ENCODE measurements at places on chromosomes 12 and 14.

- no peak for DNase-seq
Observed at GRCh38 chr14:22865424-22866405, 5.8 kb upstream of the LRP10 start.

- no peak for DNase-seq
Observed at GRCh38 chr12:40015345-40015744, 90.5 kb downstream of the SLC2A13 start.

DNA sequence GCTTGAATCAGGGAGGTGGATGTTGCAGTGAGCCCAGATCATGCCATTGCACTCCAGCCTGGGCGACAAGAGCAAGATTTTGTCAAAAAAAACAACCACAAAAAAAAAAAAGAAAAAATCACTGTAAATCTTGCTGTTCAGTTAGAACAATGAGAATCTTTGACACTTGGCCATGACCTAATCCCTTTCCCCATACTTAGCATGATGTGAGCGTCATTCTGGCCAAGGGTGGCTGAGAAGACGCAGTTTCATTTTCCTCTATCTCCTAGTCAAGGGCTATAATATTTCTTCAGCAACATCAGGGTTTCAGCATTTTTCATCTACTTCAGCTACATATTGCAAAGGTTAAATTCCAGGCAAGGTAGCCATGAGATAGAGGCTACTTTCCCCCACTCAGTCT is 599.4 kb upstream of the MDGA2 start:
- DNase-seq: no peak

DNA sequence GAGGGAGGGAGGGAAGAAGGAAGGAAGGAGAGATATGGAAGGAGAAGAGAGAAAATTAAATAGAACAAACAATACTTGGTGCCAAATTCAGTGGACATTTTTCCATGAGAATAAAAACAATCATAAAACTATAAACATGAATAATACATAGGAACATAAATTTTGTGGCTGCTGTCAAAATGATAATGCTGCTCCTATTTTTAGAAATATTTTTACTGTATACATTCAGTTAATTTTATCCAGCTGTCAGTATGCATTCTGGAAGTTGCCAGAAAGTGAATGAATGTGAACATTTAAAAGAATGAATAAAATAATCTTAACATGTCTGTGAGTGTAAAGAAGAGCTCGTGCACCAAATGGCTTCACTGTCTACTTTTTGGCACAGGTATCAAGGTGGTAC is 13.9 kb upstream of the PCED1B start:
- no peak for DNase-seq

DNA sequence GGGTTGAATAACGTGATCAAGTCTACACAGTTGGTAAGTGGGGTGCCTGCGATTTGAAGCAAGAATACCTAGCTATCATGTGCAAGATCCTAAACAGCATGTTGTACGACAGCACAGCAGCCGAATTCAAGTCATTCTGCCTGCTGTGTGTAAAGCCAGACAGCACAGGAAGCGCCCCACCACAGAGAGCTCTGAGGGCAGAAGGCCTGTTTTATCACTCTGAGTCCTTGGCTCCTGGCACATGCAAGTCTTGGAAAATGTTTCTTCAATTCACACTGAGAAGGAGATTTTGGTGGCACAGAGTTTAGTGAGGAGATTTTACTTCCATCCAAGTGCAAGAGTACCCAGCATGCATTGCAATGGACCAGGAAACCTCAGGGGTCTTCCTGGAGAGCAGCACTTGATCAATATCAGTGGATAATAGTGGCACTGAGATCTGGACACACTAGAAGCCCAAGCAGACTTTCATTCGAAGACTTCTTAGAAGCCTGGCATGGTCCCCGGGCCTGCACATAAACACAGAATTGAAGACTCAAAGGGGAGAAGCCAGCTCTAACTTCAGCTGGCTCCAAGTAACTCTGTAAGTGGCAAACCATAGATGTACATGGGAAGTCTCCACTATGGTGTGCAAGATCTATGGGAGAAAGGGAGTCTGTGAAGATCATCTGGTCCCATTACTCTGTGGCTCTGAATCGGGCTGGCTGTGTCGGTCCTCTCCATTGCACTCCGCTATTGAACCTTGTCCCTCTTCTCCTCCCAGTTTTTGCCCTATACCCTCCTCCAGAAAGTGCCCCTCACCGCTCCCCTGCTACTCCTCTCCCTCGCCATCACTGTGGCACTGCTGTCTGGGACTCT is 1.5 kb upstream of the KRT1 start:
- no peak for DNase-seq

- DNase-seq: no peak
Observed at GRCh38 chr12:56162468-56163290, 4.5 kb downstream of the MYL6 start.

GRCh38 chr12:124328116-124328515 is 33.2 kb downstream of the RFLNA start:
- no peak for DNase-seq

GRCh38 chr14:105503935-105504692 is 13.1 kb downstream of the TEDC1 start:
- no peak for DNase-seq

GRCh38 chr12:110841007-110841406 is 5.8 kb upstream of the CCDC63 start:
- no peak for DNase-seq

DNA sequence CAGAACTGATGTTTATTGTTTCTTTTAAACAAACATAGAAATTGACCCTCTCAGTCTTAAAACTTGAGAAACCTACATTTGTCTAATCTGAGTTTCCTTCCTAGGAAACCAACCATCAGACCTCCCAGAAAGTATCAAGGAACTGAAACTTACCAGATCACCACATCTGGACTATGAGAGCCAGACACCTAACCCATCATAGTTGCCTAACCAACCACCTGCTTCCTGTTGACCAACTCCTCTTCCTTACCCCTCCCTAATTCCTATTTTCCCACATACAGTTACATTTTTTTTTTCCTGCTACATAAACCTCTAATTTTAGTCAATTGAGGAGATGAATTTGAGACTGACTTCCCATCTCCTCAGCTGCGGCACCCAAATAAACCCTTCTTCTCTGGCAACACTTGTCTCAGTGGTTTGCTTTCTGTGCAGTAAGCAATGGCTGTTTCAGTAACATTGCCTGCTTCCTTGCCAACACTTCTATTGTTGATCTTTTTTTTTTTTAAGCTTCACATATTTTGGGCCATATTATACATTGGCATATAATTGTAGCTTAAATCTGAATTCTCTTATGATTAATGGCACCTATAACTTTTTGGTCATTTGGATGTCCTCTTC is 34.3 kb downstream of the KLRD1 start:
- no peak for DNase-seq

DNA sequence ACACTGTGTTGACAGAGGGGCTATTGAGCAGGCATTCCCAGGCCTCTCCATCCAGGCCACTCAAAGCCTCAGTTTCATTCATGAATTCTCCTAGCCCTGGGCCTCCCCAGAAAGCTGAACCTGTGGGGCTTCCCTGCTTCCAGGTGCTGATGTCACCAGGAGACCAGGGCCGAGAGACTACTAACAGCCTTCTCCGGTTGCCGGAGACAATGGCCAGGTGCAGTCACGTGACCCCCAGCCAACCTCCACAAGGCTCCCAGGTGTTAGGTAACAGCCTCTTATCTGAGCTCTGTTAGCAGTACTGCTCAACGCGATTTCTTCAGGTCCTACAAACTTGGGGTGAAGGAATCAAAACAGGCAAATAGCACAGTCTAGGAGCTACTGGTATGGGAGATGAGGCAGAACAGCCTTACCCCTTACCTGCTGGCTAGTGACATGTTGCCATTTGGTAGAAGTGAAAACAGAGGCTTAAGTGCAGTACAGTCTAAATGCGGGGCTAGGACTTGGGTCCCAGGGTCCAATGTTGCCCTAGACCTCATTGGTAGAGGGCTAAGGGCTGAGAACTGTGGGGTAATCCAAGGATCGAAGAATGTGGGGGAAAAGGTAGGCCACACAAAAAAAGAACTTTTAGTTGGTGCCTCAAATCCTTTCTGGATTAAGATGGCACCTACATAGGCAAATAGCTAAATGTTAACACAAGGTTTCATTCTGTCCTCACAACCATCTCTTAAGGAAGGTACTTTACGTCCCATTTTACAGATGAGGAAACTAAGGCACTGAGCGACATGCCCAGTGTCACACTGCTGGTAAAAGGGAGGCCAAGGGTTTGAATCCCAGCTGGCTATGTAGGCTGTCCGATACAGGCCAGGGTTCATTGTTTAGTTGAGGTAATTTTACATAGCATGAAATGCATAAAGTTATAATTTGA is 3.8 kb downstream of the CCDC88C start:
- DNase-seq: no peak

GRCh38 chr14:66539034-66539433 is 31.1 kb downstream of the GPHN start:
- DNase-seq: no peak

GRCh38 chr12:62817556-62818271 is 117.2 kb downstream of the PPM1H start:
- no peak for DNase-seq

DNA sequence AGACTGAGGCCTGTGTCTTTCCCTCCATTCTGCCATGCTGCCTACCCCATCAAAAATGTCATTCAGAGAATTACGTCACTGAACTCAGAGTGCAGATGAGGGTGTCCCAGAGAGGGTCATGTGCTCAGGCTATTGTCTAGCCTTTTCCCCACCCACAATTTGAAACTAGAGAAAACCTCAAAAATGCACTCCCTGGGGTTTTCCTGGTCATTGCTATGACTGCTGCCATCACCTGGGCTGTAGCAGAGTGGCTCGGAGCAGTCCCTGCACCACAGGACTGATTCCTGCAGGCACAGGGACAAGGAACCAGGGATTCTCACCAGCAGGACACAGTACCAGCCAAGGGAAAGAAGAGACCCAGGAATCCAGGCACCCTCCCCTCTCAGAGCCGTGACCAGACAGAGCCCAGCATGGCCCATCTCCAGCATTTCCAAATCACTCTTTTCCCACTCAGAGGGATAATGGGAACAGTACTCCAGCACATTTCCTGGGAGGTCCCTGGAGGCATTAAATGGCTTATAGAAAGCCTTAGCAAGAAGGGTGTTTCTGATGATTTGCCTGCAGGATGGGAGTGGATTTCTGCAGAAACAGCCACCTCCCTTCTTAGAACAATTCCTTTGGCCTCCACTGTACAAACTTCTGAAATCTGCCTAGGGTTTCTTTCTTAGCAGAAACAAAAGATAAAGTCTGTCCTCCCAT is 45.9 kb downstream of the VWF start:
- no peak for DNase-seq

DNA sequence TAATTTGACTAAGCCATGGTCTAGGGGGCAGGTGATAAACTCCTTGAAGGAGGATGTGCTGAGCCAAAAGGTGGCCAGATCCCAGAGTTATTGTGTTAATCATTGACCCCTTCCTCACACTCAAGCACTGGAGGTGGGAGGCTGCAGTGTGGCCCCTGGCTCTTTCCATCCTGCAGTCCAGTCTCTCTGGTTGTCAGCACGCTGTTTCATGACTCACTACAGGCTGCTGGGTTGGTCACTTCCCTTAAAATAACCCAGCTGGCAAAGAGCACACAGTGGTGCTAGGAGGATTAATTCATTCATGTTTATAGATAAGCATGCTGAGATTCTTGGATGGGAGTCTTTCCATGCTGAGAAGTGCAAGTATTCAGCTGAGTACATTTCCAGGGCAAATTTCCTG is 228.9 kb downstream of the ANO2 start:
- no peak for DNase-seq

DNA sequence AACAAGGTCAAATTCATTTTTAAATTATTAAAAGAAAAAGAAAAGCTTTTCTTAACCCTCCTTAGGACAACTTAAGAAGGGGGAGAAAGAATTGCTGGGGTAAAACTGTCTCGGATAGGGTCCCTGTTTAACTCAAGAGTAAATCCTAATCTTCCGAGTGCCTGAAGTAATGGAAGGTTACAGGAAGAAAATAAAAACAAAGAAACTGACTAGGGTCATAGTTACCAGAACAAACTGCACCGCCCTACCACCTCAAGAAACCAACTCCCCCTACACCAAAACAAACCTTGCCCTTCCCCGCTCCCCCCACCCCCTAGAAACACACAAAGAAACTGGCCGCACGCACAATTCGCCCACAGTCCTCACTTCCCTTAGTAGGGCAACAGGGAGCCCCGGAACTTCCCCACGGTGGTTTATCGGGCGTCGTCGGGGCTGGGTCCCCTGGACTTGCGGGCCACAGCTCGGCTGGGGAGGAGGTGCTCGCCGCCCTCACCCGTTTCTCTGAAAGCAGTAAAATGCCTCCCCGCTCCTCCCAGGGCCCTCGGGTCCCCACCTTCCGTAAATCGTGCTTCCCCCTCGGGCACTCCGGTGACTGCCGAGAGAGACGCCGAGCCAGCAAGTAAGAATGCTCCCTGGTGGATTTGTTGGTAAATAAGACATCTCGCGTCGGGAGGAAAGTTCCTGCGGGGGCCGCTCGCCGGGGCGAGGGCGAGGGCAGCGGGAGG is 2.4 kb downstream of the SINHCAF start:
- DNase-seq: peak; percentile 12
